ENCODE measurements at places on chromosomes 11 and 22.

- no peak for DNase-seq
Observed at GRCh38 chr11:70568814-70569617, 170.7 kb downstream of the CTTN start.

- DNase-seq = no peak
Observed at GRCh38 chr22:39179841-39180335, 27.4 kb upstream of the CBX7 start.

DNA sequence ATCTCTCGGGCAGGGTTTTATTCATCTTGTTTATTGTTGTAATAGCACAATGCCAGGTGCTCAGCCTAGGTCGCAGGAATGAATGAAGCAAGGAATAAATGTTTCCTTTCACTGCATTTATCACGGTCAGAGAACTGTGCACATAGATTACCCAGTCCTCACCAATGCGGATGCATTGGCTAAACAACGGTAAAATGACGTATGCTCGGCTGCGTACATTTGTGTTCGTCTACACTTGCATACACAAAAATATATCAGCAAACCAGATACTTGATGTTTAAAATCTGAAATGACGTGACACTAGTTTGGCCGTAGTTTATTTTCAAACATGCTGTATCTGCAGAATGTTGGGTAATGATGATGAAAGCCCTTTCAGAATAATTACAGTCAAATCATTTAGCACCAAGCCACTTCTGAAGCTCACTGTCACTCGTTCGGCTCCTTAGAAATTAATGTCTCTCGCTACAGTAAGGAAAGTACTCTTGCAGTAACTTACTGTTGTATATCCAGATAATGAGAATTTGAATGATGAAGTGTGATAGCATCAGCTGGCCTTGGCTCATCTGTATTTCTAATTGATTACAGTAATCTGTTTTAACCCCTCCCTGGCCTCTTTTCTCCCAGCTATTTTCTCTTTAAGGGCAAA lies 268.9 kb downstream of the LRRC4C start:
- no peak for DNase-seq

GRCh38 chr11:71184421-71185210 lies 67.8 kb downstream of the SHANK2 start:
- DNase-seq = no peak

GRCh38 chr11:123054301-123055065 lies 7.5 kb downstream of the HSPA8 start:
- peak; percentile 81 for DNase-seq

DNA sequence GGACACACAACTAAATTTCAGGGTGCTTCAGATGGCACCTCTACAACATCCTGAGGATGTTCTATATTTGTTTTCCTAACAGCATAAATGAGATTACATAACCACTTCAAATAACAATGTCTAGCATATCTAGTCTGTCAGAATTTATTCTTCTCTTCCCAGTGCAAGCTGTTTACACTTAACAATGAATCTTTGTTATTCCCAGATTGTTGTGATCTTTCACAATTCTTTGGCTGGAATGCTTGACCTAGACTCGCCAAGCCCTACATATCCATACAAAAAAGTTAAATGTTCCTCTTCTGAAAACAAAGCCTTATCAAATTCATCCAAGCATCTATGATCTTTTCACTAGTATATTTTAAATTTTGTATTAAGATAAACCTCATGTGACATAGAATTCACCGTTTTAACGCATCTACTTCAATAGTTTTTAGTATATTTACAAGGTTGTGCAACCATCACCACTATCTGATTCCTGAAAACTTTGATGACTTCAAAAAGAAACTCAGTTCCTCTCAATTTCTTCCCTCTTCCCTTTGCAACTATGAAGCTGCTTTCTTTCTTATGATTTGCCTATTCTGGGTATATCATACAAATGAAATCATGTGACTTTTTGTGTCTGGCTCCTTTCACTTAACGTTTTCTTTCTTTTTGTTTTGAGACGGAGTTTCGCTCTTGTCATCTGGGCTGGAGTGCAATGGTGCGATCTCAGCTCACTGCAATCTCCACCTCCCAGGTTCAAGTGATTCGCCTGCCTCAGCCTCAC lies 61.7 kb upstream of the CHRNA10 start:
- DNase-seq = no peak

GRCh38 chr11:119433358-119433725 lies 10.4 kb upstream of the THY1 start:
- DNase-seq = no peak

- no peak for DNase-seq
Observed at GRCh38 chr11:18707811-18708340, 9.3 kb downstream of the TMEM86A start.

- no peak for DNase-seq
Observed at GRCh38 chr22:17514084-17514483, 49.2 kb upstream of the SLC25A18 start.

- DNase-seq = no peak
Observed at GRCh38 chr11:29962243-29962642, 54.6 kb downstream of the KCNA4 start.

DNA sequence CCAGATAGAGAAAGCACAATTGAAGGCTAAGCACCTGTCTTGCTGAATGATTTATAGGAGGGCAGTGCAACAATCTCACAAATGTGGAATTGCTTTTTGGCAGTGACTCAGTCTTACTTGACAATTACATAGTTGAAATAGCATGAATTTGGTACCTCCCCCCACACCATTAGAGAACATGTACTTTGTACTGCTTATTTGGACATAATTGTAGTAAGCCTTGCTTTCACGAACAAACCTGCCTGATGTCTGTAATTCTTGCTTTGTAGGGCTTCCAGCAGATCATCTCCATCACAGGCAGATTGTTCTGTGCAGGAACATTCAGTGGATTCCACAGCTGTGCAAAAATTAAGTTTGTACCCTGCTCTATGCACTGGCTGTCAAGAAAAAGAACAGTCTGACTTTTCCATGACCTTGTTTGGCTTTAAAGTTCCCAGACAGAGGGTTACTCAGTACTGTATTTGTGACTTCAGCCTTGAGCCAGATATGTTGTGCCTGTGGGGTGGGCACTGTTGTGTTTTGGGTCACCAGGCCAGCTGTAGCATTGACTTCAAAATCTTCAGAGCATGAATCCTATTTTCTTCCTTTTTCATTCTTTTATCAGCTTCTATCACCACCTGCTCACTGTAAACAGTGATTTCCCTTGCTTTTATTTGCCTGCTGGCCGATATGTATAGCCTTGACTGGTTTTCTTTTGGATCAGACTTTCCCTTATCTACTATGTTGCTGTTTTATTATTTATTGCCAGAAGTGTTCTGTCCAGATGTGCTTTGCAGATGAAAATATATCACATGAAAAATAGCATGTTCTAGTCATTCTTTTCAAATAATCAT lies 941.0 kb upstream of the CHORDC1 start:
- DNase-seq = no peak

- DNase-seq = no peak
Observed at GRCh38 chr11:73598719-73599379, 937 bp upstream of the FAM168A start.

DNA sequence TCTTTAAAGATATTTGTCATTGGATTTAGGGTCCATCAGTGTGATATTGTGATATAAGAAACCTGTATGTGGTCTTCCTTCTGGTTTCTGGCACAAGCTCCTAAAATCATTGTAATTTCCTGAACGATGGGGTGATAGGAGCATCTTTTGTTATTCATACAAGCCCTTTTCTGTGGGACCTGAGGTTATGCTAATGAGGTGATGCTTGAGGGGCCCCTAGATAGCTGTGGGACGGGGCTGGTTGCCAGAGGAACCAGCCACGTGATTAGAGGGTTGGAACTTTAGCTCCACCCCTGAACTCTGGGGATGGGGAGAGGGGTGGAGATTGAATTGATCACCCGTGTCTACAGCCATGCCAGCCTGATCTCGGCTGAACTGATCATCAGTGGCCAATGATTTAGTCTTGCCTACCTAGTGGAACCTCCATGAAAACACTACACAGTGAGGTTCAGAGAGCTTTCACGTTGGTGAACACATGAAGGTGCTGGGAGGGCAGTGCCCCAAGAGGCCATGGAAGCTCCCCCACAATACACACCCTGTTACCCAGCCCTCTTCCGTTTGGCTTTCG lies 62.8 kb downstream of the BCR start:
- no peak for DNase-seq

- DNase-seq = no peak
Observed at GRCh38 chr11:66192181-66192863, 76.1 kb upstream of the RAB1B start.

DNA sequence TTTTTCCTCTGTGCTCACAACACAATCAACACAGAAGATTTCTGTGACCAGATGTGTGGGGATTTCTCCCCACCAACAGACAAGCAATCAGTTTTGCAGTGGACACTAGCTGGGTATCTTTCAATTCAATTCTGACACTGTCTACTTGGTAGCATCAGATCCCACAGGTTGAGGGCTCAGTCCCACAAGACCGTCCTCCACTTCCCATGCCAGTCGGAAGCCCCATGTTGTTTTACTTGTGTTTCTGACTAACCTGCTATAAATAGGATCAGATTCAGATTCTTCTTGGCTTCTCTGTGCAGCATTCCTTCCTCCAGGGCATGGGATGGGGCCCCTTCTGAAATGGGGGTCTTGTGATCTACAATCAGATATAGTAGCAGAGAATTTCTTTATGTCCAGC lies 19.6 kb downstream of the ACER3 start:
- no peak for DNase-seq

GRCh38 chr11:33552756-33553155 lies 147.9 kb downstream of the C11orf91 start:
- DNase-seq = no peak

GRCh38 chr11:121670805-121671282 lies 218.1 kb upstream of the SORL1-AS1 start:
- no peak for DNase-seq

GRCh38 chr11:117589063-117589462 lies 208.0 kb downstream of the DSCAML1 start:
- no peak for DNase-seq

DNA sequence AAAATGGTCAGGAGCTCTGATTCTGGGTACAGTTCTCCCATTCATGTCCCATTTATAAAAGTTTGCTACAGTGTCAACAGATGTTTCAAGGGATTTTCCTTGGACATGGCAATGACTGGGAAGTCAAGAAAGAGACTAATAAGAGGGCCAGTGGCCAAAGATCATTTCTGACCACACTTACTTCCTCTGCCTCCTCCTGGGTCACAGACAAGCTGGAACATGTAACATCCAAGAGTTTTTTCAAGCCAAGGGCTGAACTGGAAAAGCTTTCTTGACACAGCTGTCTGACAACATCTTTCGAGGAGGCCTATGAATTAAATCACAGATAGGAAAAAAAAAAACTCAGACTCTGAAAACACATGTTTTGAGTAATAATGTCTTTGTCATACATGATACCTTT lies 8.7 kb downstream of the COMMD9 start:
- no peak for DNase-seq

DNA sequence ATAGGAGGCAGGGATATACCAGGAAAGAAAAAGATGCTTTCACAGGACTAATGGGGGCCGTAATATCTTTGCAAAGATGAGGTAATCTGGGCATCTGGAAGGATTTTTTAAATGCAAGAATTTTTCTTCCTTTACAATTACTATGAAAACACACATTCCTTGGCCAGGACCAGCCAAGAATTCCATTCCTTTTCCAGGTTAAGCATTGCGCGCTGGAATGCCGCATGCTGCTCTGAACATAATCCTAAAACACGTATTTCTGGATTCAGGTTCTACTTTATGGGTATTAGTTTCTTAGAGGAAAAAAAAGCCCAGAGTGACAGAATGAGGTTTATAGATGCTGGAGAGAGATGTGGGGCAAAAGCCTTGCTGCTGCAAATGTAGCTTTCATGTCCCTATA lies 99.4 kb upstream of the SORL1-AS1 start:
- no peak for DNase-seq

- DNase-seq = no peak
Observed at GRCh38 chr22:37080438-37080837, 28.9 kb downstream of the KCTD17 start.

DNA sequence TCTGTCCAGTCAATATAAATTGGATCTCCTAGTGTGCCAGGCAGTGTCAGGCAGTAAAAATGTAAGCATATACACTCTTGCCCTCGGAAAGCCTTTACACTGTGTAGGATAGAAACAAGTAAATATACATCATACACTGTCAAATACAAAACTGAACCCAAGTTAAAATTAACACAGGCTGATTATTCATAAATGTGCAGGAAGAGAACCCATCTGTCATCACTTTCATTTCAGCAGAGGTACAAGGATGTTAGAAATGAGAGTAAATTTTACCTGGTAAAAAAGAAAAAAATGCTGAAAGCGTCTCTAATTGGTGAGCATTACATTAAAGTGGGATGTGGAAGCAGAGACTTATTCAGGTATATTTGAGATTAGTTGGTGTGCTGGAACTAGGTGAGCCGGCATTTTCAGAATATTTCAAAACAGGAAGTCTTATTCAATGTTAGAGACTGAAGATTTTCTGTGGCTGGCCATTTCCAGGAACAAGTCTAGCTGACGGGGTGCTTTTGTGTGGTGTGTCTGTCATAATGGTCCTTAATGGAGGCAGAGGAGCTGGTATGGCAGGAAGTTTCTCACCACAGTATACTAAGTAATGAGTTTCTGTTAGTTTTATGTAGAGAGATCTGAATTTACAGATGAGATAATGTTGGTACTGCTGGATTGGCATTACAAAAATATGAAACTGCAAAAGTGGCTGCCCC lies 192.6 kb downstream of the CASP12 start:
- DNase-seq = peak; percentile 65

GRCh38 chr11:21948876-21949275 lies 244.0 kb upstream of the ANO5 start:
- no peak for DNase-seq

DNA sequence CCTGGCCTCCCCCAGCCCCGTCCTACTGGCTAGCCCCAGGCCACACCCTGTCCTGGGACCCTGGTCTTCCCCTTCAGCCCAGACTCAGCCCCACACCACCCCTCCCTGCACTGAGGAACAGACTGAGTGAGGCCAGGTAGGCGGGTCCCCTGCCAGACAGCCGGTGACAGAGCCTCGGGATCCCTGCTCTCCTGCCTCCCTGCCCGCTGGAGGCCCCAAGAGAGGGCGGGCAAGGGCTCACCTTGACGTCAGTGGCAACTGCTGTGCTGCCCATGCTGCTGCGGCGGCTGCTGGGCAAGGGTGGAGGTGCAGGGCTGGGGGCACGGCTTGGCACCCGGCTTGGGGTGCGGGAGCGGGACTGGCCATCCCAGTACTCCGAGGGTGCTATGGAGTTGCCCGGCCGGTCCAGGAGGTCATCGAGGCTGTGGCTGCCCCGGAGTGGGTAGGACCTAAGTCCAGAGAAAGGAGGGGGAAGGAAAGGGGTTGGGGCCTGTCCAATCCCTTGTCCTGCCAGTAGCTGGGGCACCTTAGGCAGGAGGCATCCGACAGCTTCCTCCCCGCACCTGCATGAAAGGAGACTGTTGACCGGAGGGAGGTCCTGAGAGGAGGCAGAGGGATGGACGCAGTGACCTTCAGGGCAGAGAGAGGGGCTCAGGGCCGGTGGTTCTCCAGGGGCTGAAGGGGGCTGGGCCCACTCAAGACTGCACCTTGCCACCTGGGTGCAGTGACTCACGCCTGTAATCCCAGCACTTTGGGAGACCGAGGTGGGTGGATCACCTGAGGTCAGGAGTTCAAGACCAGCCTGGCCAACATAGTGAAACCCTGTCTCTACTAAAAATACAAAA lies 2.2 kb upstream of the SLC16A8 start:
- no peak for DNase-seq
